ENCODE measurements at places on chromosomes 12 and 14. TPM values are rescaled to one million over a fixed set of nuclear protein-coding genes. Genes with fewer than 3 reads are reported as not detected.

DNA sequence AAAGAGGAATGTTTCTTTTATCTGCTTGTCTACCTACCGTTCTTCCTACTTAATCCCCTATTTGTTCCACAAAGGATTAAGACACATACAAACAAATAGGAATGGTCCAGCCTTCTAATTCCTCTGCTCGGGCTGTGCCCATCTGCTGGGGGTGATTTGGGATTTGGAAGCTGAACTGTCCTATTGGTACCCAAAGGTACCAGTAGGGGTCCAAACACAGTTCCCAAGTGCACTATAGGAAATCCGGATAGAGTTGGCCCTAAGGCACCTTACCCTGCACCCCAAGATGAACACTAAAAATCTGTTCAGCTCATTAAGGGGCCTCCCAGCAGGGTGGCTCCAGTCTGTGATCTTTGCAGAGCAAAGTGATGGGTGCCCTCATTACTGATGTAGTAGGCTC lies 566.9 kb downstream of the NRXN3 start:
- no peak for DNase-seq
- H3K27me3 ChIP-seq: peaks cover 40% of the 10 kb centered on the region
- H3K36me3 ChIP-seq: no peaks in the 10 kb centered on the region

GRCh38 chr14:98714626-98715425 lies 557.2 kb downstream of the BCL11B start:
- no peaks in the 10 kb centered on the region for H3K36me3 ChIP-seq
- peaks cover 66% of the 10 kb centered on the region for H3K27me3 ChIP-seq
- H3K27ac ChIP-seq: no peak overlapping the region
- H3K4me3 ChIP-seq: no peak overlapping the region
- no peaks in the 10 kb centered on the region for H3K4me1 ChIP-seq

- DNase-seq: no peak
- no peaks in the 10 kb centered on the region for H3K27me3 ChIP-seq
- no peak overlapping the region for H3K4me3 ChIP-seq
- H3K36me3 ChIP-seq: no peaks in the 10 kb centered on the region
- no peak overlapping the region for H3K27ac ChIP-seq
Observed at GRCh38 chr12:129202109-129202814, 349.0 kb downstream of the GLT1D1 start.

GRCh38 chr12:121424624-121424975 lies 24.7 kb downstream of the RNF34 start:
- no peak overlapping the region for H3K27ac ChIP-seq
- H3K4me1 ChIP-seq: no peaks in the 10 kb centered on the region
- no peaks in the 10 kb centered on the region for H3K27me3 ChIP-seq
- H3K36me3 ChIP-seq: peaks cover 73% of the 10 kb centered on the region

DNA sequence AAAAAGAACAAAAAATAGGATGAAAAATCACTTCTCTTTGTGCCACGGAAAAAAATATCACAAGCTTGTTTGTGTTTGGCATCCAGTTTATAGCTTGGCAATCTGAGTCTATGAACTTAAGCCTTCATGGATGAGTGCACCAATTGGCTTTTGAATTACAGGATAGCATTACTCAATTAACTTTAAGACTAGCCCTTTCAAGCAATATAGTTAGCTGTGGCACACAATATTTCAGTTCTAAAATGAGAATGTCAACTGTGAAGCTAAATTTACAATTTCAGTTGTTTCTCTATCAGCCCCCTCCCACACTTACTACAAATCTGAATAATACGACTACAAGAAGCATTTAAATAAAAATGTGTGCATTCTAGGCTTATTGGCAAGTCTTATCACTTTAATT lies 8.3 kb downstream of the RERG start:
- DNase-seq: no peak
- no peak overlapping the region for H3K4me3 ChIP-seq
- H3K4me1 ChIP-seq: peaks cover 6% of the 10 kb centered on the region
- no peaks in the 10 kb centered on the region for H3K27me3 ChIP-seq

Gene RPGRIP1
- total RNA-seq: not detected

Gene SYNDIG1L
- not detected for total RNA-seq

DNA sequence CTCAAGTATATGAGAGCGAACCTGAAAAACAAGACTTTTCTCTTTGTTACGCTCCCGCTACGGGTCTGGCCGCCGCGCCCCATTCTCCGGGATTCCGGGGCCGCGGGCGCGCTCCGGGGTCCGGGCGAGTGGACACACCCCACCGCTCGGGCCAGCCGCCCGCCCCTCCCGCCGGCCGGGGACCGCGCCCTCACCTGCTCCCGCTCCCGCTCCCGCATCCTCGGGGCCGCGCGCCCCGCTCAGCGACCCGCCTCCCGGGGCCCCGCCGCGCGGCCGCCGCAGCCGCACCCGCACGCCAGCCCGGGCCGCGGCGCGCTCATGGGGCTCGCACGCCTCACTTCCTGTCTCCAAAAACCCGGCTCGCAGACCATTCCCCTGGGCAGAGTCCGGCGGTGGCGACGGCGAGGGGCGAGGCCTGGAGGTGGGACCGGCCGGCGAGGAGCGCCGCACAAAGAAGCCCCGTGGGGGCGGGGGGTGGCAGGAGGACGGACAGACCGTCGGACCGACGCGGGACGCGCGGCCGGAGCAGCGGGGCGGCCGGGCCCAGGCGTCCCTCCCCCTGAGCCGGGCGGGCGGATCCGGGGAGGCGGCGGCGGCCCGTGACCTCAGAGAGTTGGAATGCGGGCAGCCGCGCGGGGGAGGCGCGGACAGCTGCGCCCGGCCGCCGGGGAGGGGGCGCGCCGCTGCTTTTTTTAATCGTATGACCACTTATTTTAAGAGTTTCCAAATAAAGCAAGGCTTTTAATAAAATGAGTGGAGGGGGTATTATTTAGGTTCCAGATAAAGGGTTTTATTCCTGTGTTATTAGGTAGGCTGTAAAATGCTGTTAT lies at the start of gene PTPN21:
Gene PTPN21, minus strand, starts transcription at position 551 of the 830 bp plus-strand sequence. CDS start 4,590 bp downstream, outside the sequence.
- H3K36me3 ChIP-seq: peaks cover 28% of the 10 kb centered on the region
- peak within 1 kb of the TSS; percentile 79 for H3K4me3 ChIP-seq
- H3K27ac ChIP-seq: peak within 1 kb of the TSS; percentile 58
- DNase-seq: peak; percentile 77

GRCh38 chr12:3303410-3304136 lies 187.4 kb upstream of the PRMT8 start:
- peaks cover 33% of the 10 kb centered on the region for H3K4me1 ChIP-seq
- H3K36me3 ChIP-seq: peaks cover 8% of the 10 kb centered on the region
- H3K27me3 ChIP-seq: peaks cover 14% of the 10 kb centered on the region
- H3K27ac ChIP-seq: no peak overlapping the region
- DNase-seq: no peak

DNA sequence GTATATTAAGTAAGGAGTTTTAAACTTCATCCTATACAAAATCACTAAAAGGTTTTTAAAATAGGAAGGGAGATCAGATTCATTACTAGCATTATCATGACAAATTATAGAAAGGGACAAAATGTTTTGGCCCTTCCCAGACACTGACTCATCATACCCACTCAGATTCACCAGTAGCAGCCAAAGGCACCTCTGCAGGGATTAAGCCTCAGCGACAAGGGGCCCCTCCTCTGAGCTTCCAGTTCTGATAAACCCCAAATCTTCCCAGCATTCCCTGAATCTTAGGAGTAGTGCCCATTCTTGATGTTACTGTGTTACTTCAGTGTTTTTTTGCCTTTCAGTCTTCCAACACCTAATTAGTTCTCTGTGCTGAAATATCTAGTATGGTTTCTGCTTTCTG lies 14.5 kb downstream of the KRAS start:
- no peak overlapping the region for H3K27ac ChIP-seq
- peaks cover 8% of the 10 kb centered on the region for H3K36me3 ChIP-seq
- no peak overlapping the region for H3K4me3 ChIP-seq
- H3K27me3 ChIP-seq: no peaks in the 10 kb centered on the region
- no peak for DNase-seq

DNA sequence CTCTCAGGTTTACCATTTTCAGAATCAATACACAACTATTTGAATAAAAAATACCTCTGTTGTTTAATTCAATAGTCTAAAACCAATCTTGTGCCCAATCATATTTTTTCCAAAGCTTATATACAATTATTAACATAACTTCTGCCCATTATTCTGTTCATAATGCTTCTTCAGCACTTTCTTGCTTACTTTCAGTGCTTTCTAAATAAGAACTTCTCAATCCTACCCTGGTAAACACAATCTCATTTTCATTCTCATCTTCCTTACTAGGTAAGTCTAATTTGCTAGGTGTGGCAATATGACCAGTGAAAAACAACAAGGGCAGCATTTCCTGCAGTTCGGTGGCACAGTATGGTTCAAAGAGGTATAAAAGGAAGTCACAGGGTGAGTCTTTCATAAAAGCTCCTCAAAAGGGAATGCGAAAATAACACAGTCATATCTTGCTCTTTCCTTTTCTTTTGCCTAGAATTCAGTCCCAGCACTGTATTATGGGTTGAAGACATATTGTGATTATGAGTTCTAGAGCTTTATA lies 103.5 kb downstream of the FOXG1 start:
- H3K36me3 ChIP-seq: no peaks in the 10 kb centered on the region
- H3K27me3 ChIP-seq: no peaks in the 10 kb centered on the region
- no peak overlapping the region for H3K27ac ChIP-seq
- H3K4me3 ChIP-seq: no peak overlapping the region

GRCh38 chr12:48164451-48164850 lies 7.1 kb upstream of the ASB8 start:
- DNase-seq: no peak
- H3K27ac ChIP-seq: no peak overlapping the region
- H3K27me3 ChIP-seq: peaks cover 38% of the 10 kb centered on the region
- no peaks in the 10 kb centered on the region for H3K36me3 ChIP-seq

Gene SDS
- total RNA-seq: 0.26 TPM

Gene PLCZ1
- total RNA-seq: not detected

GRCh38 chr12:131448254-131448795 lies 262.6 kb upstream of the SFSWAP start:
- H3K27ac ChIP-seq: no peak overlapping the region
- no peak for DNase-seq
- H3K27me3 ChIP-seq: peaks cover 70% of the 10 kb centered on the region
- H3K4me1 ChIP-seq: no peaks in the 10 kb centered on the region

Gene COL2A1
- not detected for total RNA-seq

Gene COCH
- 10.3 TPM for total RNA-seq

Gene ATF7IP
- total RNA-seq: 89.0 TPM

DNA sequence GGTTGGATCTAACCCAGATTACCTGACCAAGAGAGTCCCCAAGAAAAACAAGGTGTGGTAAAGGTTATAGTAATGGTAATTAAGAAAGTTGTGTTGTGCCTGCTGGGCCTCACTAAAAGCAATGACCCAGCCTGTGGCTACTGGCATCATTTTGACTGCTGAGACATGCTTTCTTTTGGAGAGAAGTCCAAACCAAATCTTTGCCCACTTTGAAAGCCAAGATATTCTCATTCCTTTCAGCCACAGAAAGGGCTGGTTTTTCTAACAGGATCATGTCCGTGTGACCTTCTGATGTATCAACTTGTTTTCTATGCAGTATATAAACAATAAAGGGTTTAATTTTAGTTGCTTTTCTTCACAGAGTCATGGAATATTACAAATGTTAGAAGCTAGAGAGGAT lies 388.6 kb downstream of the RAD51B start:
- H3K27me3 ChIP-seq: no peaks in the 10 kb centered on the region
- no peak for DNase-seq
- no peaks in the 10 kb centered on the region for H3K36me3 ChIP-seq

Gene EID3
- total RNA-seq: 5.5 TPM

Gene ATN1
- total RNA-seq: 62.0 TPM

Gene TBX5
- not detected for total RNA-seq

Gene CLEC2D
- total RNA-seq: 9.5 TPM

DNA sequence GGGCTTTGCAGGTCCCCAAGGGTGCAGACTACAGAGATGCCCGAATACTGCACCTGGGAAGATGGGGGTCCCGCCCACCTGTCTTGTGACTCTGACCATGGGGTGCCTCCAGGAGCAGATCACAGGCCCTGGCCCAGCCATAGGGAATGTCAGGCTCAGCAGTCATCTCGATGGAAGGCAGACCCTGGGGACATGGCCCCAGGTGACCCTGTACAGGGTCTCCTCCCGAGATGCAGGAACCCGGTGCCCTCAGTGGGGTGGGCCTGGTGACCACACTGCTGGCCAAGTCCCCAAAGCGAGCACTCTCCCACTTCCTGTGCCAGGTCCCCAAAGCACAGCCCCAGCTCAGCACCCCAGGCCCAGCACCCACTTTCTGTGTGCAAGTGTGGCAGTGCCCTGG lies 903.7 kb upstream of the USP15 start:
- no peak for DNase-seq
- no peak overlapping the region for H3K27ac ChIP-seq
- no peaks in the 10 kb centered on the region for H3K27me3 ChIP-seq
- H3K4me1 ChIP-seq: no peaks in the 10 kb centered on the region
- no peaks in the 10 kb centered on the region for H3K36me3 ChIP-seq
